ENCODE measurements at places on chromosomes 13 and 19.

DNA sequence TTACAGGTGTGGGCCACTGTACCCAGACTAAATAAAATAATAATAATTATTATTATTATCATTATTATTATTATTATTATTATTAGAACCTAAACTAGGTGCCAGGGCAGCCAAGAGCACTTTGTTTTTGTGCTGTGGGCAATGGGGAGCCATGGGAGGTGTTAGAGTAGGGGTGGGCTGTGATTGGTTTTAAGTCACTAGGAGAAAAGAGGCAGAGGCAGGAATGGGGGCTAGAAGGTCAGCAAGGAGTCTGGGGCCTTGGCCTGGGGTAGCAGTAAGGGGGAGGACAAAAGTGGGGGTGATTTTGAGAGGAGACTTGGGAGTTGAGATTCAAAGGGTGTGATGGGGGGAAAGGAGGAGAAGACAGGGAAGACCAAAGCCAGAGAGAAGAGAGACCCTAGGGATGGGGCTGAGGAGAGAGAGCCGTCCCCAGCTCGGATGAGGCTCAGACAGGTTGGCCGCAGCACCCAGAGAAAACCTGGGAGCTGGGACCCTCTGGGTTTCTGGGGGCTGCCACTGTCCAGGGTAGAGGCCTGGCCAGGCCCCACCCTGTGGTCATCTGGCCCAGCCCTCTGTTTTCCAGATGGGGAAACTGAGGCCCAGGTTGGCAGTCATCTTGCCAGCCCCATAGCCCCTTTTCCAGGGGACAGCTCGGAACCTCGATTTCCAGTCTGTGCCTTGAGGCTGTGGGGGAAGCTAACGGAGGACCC lies 17.8 kb upstream of the BTBD2 start:
- no peak for DNase-seq

GRCh38 chr13:45695198-45695730 lies 6.9 kb upstream of the CBY2 start:
- no peak for DNase-seq

- no peak for DNase-seq
Measured at GRCh38 chr13:76245211-76245610, 609.1 kb downstream of the LMO7 start.

GRCh38 chr19:47005164-47005641 lies 14.4 kb upstream of the NPAS1 start:
- no peak for DNase-seq

- peak; percentile 88 for DNase-seq
Measured at GRCh38 chr19:32345261-32346207, at the start of gene ZNF507. ZNF507 (plus strand) TSS chr19:32345610; CDS start chr19:32352831, 7,221 bp downstream.

DNA sequence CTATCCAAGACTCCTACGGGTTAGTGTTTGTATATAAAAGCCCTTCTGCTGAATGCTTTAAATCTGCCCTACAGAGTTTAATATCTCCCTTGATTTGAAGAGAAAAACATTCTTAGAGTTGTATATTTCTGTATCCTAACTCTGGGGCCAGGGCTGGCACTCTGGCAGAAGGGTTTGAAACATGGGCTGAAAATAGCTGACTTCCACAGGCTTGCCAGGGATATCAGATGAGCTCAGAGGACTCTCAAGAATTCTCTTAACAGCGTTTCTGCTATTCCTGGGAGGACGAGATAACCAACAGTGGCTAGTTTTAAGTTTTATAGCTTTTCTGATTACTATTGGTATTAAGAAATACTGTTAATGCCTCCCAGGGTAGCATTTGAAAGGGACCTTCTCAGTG lies 127.5 kb downstream of the LIG4 start:
- DNase-seq = no peak

GRCh38 chr19:15820646-15821045 lies 5.2 kb upstream of the OR10H1 start:
- DNase-seq = no peak

DNA sequence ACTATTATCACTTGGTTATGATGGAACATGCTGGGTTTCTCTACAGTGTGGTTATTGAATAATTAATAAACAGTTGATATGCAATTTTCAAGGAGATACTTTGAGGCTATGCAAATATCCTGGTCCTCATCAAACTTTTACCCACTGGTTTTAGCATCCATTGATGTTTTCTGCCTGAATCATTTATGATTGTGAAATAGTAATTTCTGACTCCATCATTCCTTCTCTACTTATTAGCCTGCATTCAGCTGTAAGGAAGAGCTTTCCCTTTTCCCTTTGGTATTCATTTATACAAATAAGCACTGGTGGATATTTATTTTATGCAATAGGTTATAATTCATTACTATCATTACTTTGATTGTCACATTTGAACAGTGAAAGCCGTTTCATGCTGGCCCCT lies 13.9 kb upstream of the DNAJC15 start:
- no peak for DNase-seq

- peak; percentile 86 for DNase-seq
Measured at GRCh38 chr19:40806423-40807146, 7.6 kb downstream of the EGLN2 start.

DNA sequence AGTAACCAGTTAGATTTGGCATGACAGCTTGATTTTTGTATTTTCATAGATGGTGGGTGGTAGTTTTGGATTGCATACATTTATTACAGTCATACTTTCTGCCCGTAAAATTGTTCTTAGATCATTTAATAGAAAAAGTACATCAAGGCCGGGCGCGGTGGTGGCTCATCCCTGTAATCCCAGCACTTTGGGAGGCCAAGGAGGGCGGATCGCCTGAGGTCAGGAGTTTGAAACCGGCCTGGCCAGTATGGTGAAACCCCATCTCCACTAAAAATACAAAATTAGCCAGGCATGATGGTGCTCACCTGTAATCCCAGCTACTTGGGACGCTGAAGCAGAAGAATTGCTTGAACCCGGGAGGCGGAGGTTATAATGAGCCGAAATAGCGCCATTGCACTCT lies 55.0 kb upstream of the UBE2L5 start:
- DNase-seq = no peak

GRCh38 chr19:42042455-42043170 lies 27.4 kb downstream of the GRIK5 start:
- DNase-seq = no peak

DNA sequence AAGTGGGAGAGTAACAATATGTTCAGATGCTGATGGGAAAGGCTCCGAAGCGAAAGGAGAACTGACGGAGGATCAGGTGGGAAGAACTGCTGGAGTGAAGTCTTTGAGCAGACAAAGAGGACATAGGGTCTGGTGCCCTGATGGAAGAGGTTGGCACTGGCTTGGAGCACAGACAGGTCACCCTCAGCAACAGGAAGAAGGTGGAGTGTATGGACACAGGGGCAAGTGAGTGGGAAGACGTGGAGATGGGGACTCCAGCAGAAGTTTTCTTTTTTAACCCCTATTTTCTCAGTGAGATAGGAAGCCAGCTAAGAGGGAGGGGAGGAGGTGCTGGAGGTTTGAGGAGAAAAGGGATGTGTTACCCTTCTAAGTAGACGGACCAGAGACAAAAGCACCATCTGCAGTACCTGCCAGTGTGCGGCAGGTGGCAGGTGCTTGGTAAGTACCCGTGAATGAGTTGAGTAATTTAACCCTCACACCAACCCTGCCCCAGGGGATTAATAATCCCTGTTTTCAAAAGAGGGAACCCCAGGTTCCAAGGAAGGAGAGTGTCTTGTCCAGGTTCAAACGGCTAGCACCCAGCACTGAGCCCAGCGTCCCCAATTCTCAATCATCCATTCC lies 11.2 kb downstream of the HAS1 start:
- DNase-seq = no peak

DNA sequence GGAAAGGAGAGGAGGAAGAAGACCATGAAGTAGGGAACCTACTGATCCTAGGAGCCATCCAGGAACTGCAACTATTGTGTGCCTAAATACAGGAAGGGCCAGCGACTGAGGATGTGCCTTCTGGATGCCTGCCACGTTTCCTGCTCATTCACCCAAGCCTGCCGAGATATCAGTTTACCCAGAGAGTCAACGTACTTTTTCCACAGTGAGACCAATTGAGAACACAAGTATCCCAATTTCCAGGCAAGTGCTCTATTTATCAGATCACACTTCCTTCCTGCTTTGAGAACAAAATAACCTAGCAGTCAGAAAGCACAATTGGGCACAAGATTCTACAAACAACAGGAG lies 122.4 kb downstream of the AKAP11 start:
- no peak for DNase-seq

DNA sequence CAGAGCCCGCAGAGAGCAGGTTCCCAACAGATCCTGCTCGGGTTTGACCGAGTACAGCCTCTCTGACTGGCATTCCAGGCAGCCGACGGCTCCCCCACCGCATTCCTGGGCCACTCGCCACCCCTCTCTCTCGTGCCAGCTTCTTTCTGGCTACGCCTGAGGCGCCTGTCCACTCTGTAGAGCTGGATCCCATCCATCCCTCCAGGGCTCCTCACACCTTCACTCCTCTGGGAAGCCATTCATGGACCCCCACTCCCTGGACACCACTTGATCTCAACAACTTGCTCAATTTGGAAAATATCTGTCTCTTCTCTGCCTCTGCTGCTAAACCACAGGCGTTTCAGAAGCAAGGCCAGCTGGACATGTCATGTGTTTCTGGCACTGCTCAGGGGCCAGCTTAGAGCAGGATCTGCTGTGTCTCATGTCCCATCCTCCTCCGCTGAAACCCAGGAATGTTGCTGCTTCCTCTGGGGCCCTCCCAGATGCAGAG lies 30.6 kb upstream of the ATP1A3 start:
- DNase-seq = no peak

DNA sequence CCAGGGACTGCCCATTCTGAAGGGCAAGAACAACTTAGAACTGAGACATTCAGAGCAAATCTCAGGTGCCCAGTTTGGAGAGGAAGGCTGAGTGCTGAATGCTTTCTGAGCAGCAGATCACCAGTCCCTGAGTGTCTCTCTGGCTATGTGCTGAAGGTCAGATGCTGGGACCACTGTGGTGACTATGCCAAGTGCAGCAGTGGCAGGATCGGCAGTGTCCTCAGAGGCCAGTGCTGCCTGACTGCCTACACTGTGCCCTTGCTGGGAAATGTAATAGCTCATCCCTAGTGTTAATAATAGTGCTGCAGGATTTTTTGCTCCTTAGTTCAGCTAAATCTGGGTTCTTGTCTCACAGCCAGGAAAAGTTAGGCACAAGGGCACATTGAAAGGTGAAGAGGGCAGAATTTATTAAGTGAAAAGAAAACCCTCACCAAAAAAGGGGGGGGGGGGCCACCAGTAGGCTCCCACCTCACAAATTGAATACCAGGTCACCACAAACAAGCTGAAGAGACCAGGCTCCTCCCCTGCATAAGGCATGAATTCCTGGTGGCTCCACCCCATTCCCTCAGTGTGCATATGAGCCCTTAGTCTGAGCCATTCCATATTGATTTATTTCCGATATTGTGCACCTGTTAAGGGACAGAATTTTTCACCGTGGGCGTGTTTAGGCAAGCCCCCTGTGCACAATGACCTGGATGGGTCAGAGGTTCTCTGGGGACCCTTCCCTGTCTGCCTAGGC lies 18.5 kb downstream of the RFXAP start:
- DNase-seq = no peak

DNA sequence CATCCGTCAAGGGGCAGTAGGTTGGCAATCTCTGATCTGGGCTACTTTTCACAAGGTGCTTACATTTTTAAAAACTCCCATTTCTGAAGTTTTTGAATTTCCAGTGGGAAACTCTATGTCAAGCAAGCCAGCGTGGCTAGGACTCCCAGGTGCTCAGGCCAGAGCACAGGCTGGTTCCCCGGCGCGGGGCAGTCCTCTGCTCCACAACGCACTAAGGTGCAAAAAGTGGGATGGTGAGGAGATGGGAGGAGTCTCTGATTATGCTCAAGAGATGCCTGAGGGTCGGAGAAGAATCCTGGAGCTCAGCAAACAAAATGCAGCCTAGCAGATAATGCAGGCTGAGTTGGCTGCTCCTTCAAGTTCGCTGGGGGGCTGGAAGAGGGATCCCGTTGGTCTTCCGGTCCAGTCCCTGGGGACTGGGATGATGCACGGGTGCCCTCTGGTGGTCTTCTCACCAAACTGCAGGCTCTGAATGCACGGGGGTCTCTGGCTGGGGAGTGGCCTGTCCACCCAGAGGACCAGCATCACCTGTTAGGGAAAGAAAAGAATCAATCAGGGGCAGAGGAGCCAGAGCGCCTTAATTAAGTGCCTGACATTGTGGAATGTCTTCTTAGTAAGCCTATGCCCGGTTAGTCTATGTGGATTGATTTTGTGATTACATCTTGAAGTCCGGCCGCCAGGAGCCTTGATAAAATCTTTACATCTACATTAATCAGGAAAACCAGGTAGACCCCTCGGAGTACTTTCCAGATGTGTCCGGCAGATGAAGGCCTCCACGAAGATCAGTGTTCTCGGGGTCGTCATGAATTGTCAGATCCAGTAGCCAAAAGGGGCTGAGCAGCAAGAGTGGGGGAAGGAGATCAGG lies 244.4 kb upstream of the MAB21L1 start:
- DNase-seq = peak; percentile 51

DNA sequence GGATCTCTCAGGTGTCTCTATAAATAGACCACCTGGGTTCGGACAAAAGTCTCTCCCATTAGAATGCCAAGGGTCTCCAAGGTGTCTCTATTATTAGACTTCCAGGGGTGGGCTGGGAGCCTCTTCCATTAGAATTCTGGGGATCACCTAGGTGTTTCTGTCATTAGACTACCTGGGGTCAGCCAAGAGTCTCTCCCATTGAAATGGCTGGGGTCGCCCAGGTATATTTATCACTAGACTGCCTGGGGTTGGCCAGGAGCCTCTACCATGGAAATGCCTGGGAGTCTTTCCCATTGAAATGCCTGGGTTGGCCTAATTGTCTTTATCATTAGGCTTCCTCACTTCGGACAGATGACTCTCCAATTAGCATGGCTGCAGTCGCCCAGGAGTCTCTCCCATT lies 1565.5 kb downstream of the UQCRFS1 start:
- DNase-seq = no peak

- DNase-seq = no peak
Measured at GRCh38 chr19:28294395-28294794, 918.6 kb downstream of the UQCRFS1 start.

DNA sequence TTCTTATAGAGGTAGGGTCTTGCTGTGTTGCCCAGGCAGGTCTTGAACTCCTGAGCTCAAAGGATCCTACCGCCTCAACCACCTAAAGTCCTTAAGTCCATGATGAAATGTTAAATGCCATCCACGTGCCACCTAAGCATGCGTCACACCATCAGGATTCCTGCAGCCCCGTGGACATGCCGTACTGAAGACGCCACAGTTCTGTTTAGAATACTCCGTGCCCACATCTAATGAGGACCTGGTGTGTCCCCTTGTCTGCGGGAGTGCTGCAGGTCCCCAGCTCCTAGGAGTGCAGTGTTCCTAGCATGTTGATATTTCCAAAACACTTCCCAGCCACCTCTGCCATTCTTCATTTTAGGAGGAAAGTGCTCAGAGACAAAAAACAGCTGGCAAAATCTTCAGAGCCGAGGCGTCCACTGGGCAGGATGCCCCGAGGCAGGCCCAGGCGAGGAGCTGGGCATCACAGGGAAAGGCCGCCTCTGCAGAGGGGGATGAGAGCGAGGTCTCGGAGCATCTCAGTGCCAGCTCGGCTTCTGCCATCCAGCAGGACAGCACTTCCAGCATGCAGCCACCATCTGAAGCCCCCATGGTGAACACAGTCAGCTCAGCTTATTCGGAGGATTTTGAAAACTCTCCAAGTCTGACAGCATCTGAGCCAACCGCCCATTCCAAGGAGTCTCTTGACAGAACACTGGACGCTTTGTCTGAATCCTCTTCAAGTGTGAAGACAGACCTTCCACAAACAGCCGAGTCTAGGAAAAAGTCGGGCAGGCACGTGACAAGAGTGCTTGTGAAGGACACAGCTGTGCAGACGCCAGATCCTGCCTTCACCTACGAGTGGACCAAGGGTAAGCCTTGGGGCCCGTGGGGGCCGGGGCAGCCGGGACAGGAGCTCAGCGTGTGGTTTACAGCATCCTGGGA lies 13.2 kb downstream of the C19orf44 start:
- no peak for DNase-seq

GRCh38 chr13:99867535-99868257 lies 103.9 kb downstream of the ZIC5 start:
- DNase-seq = no peak
